ENCODE measurements at places on chromosomes 4 and X.

GRCh38 chr4:148780426-148781005 lies 338.3 kb upstream of the NR3C2 start:
- DNase-seq, result no peak

DNA sequence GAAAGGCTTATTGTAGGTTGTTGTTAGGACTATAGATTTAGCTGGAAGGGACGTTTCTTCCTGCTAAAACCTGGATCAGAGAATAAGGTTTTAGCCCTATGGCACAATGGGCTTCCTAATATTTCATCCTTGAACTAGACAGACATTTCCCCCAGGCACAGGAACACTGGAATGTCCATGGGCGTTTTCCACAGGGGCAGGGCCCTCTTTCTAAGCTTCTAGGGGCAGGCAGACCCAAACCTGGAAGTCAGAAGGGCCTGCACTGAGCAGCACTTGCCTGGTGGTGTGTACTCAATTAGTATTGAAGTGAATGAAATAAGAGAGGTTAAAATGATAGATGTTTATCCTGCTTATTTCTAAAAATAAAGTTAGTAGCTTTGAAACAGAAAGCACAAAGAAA lies 41.1 kb downstream of the CASP6 start:
- DNase-seq, result no peak

DNA sequence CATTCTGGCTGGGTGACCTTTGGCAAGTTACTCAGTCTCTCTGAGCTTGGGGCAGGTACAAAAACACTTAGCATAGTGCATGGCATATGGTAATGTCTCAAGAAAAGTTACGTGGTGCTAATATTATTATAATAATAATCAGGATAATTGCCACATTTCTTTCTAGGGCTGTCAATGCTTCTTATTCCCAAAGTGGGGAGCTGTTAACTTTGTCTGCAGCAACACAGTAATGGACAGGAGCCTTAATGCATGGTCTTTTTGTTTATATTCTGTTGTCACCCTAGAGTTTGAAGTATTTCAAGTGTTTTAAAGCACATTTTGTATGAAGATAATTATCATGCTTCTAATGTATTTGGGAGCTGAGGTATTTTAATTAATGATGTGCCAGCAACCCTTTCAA lies 121.8 kb downstream of the FHIP1A start:
- no peak for DNase-seq

GRCh38 chr4:168496834-168497233 lies at the start of gene PALLD:
Gene PALLD, plus strand, starts transcription at chr4:168497052.
- no peak for DNase-seq

DNA sequence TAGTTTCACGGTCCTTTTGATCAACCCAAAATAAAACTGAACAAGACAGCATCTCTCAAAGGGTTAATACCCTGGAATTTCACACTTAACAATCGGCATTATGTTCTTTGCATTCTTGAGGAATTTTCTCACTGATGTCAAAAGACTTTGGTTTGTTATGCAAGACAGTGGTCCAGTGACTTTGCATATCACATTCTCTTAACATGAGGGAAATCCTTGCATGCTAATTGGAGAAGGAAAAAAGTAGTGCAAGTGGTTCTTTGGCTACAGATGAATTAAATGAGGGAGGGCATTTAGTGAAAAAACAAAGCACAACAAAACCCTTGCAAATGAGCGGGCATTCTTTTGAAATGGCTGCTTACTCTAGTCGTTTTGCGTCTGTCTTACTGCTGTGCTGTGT lies 105.1 kb upstream of the LIMCH1 start:
- no peak for DNase-seq

DNA sequence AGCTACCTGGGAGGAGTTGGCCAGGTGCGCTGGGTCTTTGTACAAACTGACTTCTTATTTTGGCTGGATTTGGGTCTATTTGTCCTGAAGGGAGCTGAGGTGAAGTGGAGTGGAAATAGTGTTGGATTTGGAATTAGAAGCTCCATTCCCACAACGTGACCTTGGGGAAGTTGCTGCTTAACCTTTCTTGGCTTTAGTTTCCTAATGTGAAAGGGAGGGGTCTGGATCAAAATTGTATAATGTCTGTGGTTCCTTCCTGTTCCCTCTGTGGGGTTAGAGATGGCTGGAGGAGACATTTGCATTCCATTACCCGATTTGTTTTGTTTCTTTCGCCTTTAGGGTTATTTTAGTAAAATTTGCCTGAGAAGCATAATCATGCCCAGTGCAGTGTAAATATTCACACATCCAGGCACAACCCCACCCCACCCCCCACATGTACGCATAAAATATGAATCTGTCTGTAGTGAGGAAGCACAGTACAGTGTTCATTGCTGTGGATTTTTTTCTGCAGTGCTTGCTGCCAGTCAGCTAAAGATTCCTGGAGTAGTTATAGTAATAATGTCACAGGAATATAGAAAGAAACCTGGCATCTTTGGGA lies 21.5 kb downstream of the JADE1 start:
- no peak for DNase-seq

GRCh38 chr4:105858466-105859040 lies 36.7 kb upstream of the NPNT start:
- no peak for DNase-seq

DNA sequence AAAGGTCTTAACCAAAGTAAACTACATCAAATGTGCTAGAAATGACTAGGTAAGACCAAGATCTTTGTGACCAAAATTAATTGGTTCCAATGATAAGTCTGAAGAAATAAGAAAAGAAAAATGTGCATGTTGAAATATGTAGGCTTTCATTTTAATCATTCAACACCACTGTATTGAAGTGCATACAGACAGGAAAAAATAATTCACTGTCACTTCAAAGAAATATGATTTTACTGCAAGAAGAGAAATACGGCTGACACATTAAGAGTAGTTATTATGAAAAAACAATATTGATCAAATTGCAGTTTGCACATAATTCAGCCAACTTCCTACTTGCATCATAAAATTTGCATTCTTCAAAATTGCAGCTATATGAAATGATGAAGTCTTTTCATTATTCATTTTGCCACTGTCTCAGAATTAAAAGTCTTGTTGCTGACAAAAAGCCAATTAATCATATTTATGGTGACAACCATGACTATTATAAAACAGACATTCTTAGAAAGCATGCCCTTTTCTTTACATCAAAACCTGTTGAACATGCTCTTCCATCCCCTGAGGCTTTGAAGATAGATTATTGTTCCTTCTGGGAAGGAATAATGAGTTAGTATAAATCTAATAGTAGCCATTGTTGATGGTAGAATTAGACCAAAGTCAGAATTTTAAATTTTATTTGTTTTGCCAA lies 405.9 kb upstream of the MAD2L1 start:
- no peak for DNase-seq

GRCh38 chrX:145865082-145865481 lies 47.5 kb downstream of the SLITRK2 start:
- DNase-seq, result no peak

DNA sequence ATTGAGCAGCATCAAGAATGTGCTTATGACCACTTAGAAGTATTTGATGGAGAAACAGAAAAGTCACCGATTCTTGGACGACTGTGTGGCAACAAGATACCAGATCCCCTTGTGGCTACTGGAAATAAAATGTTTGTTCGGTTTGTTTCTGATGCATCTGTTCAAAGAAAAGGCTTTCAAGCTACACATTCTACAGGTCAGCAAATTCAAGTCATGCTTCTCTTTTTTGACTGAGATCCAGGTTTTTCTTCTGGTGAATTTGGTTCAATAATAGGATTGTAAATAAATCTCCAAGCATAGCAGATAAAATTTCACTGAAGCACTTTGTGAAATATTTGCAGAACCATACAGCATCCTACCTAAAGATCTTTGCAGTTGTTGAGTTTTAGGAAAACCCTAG lies 218.1 kb downstream of the TLL1 start:
- no peak for DNase-seq

GRCh38 chrX:861921-862320 lies 231.3 kb downstream of the SHOX start:
- DNase-seq, result no peak

DNA sequence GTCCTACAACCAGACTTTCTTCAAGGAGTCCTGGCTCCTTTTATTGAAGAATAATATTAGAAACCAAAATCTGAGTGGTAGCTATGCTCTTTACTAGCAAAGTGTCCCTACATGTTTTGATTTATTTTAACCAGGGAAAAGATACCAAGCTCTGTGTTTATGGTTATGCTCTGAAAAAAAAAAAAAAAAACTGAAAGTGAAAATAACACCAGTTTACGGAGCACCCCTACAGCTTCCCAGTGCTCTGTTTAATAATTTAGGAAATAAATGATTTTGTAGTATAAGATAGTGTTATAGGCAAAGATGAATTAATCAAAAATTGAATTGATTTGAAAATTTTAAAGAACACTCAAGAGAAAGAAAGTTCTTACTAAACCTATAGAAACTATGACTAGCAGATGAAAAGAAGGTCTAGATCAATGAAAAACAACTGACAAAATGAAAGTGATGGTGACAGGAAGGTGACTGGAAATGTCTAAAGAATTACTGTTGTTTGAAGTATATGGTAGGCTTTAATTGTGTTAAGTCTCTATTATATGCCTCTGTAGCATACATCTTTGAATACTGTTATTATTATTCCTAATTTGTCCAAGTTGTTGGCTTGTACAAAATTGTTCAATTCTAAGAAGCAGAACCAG lies 1698.4 kb upstream of the PCDH10 start:
- DNase-seq, result no peak

GRCh38 chrX:42930951-42931350 lies 153.0 kb upstream of the PPP1R2C start:
- DNase-seq, result no peak

DNA sequence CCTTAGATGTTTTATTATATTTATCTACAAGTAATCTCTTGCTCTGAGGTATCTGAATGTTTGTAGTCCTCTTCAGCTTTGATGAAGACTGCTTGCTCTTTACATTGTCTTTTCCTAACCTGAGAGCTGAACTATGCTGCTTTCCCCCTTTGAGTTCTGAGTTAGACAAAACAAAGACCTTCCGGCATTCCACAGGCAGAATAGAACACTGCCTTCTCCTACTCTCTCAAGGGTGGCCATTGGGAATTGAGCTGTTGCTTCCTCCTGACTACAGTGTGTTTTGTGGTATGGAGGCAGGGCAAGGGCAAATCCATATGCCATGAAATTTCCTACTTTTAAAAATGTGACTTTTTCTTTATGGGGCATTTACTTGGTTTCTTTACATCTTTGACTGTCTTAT lies 841.0 kb downstream of the FAM133A start:
- DNase-seq, result no peak

- DNase-seq, result no peak
Observed at GRCh38 chr4:185852961-185853360, 41.0 kb upstream of the SORBS2 start.

DNA sequence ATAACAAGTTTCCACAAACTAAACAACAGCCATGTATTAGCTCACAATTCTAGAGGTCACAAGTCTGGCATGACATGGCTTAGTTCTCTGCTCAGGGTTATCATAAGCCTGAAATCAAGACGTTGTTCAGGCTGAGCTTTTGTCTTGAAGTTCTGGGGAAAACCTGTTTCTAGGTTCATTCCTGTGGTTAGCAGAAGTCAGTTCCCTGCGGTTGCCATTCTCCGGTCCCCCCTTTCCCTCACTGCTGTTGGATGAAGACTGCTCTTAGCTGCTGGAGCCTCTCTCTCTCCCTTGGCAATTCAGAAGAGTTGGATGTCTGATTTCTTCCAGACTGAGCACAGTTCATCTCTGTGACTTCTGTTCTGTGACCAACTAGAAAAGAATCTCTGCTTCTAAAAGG lies 962.6 kb downstream of the PCDH7 start:
- DNase-seq, result no peak

DNA sequence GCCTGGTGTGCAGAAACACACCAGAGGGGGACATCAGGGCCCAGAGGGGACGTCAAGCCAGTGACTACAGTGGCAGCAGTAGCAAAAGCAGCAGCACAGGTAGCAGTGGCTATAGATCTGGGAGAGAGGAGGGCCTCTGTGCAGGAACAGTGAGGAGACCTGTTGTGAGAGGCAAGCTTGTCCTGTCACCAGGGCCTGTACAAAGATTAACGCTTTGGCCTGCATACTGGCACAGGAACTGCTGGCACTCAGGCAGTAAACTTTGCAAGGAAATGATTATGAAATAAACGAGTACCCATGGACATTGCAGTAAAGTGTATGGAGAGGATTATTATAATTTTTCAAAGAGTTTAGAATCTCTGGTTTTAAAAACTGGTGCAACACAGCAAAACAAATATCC lies 5.5 kb upstream of the PHF8 start:
- DNase-seq, result no peak

GRCh38 chr4:177293208-177294033 lies 16.3 kb upstream of the NEIL3 start:
- no peak for DNase-seq

DNA sequence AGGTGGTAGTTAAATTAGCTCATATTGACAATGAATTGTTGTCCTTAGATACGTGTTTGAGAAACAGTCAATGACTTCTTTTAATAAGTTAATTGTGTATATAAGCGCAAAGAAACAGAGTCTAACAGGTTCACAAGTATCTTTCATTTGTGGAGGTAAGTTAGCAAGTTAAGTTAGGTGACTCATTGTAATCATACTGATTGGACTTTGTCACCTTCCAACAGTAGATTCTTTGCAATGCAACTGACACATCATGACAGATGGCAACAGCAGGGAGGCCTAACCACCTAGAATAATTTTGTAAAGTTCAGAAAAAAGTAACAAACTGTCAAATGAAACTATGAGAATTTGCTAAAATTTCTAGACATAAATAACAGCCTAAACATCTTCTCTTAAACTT lies 207.6 kb upstream of the PITX2 start:
- DNase-seq, result no peak

DNA sequence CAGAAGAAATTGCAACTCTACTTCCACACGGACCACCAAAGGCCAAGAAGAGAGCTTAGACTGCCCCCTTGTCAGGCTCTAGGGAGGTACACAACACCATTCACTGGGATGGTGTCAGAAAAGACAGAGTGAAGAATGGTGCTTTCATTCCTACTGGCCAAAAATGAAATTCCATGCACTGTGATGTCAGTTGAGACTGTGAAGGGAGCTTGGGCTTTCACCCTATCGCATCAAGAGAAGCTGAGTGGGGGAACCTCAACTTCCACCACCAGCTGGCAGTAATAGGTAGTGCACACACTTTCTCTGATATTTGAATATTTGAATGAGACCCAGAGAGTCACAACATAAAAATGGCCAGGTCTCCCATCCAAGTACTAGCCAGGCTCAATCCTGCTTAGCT lies 65.9 kb downstream of the ZNF711 start:
- DNase-seq, result no peak

- DNase-seq, result no peak
Observed at GRCh38 chrX:50098749-50099148, 102.1 kb downstream of the AKAP4 start.
